Upper lobe of left lung (tissue), 6 donors: ENCODE measurements at places on chromosomes 5 and 9.

DNA sequence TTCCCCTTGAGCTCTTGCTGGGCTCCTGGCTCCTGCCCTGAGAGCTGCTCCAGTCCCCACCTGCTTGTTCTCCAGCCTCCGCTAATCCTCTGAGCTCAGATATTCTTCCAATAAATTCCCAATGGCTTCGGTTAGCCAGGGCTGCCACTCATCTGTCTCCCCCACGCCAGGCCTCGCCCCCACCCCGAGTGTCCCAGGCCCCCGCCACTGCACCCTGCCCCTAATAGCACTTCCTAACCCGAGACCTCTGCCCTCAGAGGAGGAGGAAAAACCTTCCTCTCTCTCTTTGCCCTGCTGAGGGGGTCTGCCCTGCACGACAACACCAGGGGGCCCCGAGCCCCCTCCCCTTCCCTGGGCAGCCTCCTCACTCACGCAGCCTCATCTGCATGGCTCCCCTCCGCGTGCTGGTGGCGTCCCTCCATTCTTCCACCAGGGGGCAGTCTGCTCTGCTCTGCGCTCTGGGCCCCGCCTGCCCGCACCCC, 5.4 kb upstream of the LCN15 start:
- no peaks in the 10 kb centered on the region for H3K27me3 ChIP-seq
- no peak overlapping the region for H3K4me3 ChIP-seq
- no peak for DNase-seq
- H3K36me3 ChIP-seq: no peaks in the 10 kb centered on the region
- H3K4me1 ChIP-seq: peaks cover 3% of the 10 kb centered on the region

DNA sequence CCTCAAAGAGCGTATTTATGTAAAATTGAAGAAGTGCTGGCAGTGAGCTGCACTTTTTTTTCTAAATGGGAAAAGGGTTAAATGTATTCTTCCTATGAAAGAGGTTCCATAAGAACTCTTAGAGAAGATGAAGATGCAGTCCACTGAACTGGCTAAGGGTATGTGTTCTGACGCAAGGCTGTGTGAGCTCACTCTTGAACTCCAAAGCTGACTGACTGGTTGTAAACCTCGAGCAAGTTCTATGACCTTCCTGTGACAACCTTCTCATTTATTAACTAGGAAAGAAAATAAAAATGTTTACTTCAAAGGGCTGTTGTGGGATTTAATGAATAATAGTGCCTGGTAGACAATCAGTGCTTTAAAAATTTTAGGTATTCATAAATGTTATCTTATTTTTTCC, 46.7 kb downstream of the POC5 start:
- no peak overlapping the region for H3K4me3 ChIP-seq
- H3K27ac ChIP-seq: no peak overlapping the region
- no peaks in the 10 kb centered on the region for H3K27me3 ChIP-seq
- no peaks in the 10 kb centered on the region for H3K36me3 ChIP-seq

DNA sequence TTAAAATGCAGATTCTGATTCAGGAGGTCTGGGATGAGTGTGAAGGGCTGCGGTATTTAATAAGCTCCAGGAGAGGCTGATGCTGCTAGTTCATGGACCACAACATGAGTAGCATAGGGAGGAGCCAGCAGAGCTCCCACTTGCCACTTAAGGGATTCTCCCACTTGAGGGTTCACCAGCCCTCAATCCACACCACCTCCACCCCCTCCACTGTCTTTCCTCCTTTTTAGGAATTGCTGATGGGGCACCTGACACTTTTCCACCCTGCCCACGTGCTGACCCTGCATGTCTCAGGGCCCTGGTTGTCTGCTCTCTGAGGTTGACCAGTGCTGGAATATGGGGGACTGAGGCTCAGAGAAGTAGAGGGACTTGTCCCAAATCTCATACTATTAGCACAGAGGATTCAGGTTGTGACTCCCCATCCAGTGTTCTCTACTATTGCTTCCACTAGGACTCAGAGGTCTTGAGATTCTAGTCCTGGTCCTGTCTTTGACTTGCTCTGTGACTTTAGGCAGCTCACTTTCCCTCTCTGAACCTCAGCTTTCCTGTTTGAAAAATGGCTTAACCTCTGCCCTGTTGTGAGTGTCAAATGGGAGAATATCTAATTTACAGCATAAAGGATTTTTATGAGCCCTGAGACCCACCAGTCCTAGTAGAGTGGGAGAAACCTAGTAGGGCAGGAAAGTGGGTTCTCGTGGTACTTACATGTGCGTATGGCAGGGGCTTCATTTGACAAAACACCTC, 72.9 kb downstream of the PPARGC1B start:
- DNase-seq: no peak
- H3K4me3 ChIP-seq: no peak overlapping the region
- no peaks in the 10 kb centered on the region for H3K36me3 ChIP-seq
- H3K27me3 ChIP-seq: no peaks in the 10 kb centered on the region
- peaks cover 11% of the 10 kb centered on the region for H3K4me1 ChIP-seq
- no peak overlapping the region for H3K27ac ChIP-seq

DNA sequence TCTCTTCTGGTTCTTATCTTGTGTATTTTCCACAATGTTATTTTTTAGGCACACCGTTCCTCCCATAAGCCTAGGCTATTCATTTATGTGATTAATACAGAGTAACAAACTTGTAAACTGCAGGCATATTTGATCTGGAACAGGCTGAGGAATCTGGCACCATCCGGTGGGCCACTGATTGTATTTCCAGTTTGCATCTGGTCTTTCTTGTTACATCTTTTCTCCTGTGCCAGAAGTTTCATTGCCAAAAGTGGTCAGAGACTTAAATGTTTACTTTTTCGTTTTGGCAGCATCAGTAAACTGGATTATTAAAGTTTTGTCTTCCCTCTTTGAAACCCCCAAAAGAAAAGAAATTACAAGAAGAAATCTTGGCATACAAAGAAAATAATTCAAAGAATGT, 17.9 kb upstream of the ZCCHC7 start:
- no peaks in the 10 kb centered on the region for H3K4me1 ChIP-seq
- H3K36me3 ChIP-seq: no peaks in the 10 kb centered on the region
- H3K27ac ChIP-seq: no peak overlapping the region
- H3K27me3 ChIP-seq: no peaks in the 10 kb centered on the region
- DNase-seq: no peak

DNA sequence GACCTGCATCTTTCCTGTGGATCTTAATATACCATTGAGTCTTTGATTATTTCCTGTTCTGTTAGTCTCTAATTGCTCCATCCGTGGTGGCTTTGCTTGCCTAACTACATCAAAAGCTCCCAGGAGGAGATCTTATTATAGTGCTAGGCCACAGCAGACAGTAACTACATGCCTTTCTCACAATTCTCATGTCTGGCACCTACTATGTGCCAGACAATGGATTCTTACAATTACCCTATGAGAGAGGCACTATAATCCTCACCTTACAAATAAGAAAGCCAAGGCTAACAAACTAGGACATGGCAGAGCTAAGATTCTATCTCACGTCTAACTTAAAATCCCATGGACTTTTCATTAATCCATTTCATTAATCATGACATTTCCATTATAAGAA, 70.3 kb upstream of the TARS1 start:
- H3K27ac ChIP-seq: no peak overlapping the region
- no peak overlapping the region for H3K4me3 ChIP-seq
- no peak for DNase-seq
- peaks cover 3% of the 10 kb centered on the region for H3K4me1 ChIP-seq
- H3K36me3 ChIP-seq: no peaks in the 10 kb centered on the region

- no peaks in the 10 kb centered on the region for H3K4me1 ChIP-seq
- H3K36me3 ChIP-seq: no peaks in the 10 kb centered on the region
- H3K27me3 ChIP-seq: no peaks in the 10 kb centered on the region
- no peak overlapping the region for H3K27ac ChIP-seq
- DNase-seq: no peak
Measured at GRCh38 chr5:178740921-178741320, 10.5 kb upstream of the ZNF354A start.

DNA sequence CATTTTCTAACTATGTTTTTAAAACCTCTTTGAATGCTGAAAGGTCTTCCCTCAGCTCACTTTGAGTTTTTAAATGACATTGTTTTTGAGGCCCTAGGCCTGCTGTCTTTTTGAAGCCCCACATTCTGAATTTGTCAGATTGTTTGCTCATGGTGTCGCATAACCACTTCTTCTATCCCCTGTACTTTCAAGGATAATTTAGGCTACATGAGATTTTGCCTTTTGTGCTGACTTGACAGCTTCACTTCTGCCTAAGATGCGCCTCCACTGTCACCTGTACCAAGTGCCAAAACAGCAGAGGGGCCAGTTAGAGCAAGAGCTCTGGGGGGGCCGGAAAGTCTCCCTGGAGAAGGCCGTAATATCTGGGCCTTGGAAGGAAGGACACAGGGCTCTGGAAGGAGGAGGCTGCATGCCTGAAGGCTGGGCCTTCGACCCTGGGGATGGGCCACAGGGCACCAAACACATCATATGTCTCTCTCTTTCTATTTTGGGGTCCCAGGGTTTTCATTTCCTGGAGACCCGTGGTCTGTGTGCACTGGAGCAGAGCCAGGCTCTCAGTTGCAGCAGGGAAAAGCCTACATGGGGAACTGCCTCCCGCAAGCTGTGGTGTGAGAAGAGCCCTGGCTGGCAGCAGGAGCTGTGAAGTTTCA, 49.1 kb downstream of the NDST1 start:
- peaks cover 39% of the 10 kb centered on the region for H3K36me3 ChIP-seq
- H3K4me1 ChIP-seq: peaks cover 5% of the 10 kb centered on the region
- H3K27ac ChIP-seq: peak overlapping the region; percentile 32
- H3K4me3 ChIP-seq: no peak overlapping the region
- H3K27me3 ChIP-seq: no peaks in the 10 kb centered on the region

DNA sequence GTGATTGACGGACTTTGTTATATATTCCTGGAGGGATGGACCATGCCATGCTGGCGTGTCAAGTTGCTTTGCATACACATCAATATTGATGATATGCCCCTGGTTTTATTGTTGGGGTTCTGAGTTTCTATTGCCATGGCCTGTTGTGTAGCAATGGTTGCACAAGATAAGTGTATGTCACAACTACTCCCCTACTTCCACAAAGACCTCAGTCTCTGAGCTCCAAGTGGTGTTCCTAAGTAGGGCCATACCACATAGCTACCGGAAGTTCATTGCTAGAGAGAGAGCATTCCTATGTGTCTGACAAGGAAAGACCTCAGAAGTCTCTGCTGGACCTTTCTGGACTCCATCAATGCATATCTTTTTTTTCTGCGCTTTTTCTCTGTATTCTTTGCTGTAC, 19.8 kb downstream of the TXNDC8 start:
- H3K36me3 ChIP-seq: no peaks in the 10 kb centered on the region
- H3K4me1 ChIP-seq: no peaks in the 10 kb centered on the region
- H3K27me3 ChIP-seq: no peaks in the 10 kb centered on the region
- no peak overlapping the region for H3K4me3 ChIP-seq
- no peak overlapping the region for H3K27ac ChIP-seq

- H3K27ac ChIP-seq: no peak overlapping the region
- no peaks in the 10 kb centered on the region for H3K27me3 ChIP-seq
- H3K4me3 ChIP-seq: no peak overlapping the region
- no peaks in the 10 kb centered on the region for H3K4me1 ChIP-seq
- H3K36me3 ChIP-seq: no peaks in the 10 kb centered on the region
Measured at GRCh38 chr5:139985290-139985689, 57.8 kb downstream of the NRG2 start.

- H3K27me3 ChIP-seq: no peaks in the 10 kb centered on the region
- peaks cover 5% of the 10 kb centered on the region for H3K4me1 ChIP-seq
- H3K4me3 ChIP-seq: no peak overlapping the region
- no peaks in the 10 kb centered on the region for H3K36me3 ChIP-seq
- H3K27ac ChIP-seq: no peak overlapping the region
- DNase-seq: no peak
Measured at GRCh38 chr5:33242277-33242676, 198.5 kb upstream of the TARS1 start.

DNA sequence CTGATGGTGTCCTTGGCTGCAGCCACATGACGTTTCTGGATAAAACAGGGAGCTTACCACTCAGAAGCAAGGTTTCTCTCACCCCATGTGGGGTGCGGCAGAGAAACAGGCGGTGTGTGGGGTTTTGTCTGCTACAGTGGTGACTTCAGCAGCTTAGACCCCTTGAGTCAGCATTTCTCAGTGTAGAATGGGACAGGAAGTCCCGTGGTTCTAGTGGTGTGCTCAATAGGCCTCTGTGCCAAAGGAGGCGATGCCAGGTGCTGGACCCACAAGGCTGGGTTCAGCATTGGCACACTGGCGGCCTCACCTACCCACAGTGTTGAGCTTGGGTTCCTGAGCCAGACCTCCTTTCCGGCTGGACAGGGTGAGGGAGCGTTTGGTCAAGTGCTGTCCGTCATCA, 125.2 kb upstream of the SMIM23 start:
- H3K4me3 ChIP-seq: no peak overlapping the region
- no peak for DNase-seq
- no peaks in the 10 kb centered on the region for H3K27me3 ChIP-seq
- H3K27ac ChIP-seq: no peak overlapping the region

DNA sequence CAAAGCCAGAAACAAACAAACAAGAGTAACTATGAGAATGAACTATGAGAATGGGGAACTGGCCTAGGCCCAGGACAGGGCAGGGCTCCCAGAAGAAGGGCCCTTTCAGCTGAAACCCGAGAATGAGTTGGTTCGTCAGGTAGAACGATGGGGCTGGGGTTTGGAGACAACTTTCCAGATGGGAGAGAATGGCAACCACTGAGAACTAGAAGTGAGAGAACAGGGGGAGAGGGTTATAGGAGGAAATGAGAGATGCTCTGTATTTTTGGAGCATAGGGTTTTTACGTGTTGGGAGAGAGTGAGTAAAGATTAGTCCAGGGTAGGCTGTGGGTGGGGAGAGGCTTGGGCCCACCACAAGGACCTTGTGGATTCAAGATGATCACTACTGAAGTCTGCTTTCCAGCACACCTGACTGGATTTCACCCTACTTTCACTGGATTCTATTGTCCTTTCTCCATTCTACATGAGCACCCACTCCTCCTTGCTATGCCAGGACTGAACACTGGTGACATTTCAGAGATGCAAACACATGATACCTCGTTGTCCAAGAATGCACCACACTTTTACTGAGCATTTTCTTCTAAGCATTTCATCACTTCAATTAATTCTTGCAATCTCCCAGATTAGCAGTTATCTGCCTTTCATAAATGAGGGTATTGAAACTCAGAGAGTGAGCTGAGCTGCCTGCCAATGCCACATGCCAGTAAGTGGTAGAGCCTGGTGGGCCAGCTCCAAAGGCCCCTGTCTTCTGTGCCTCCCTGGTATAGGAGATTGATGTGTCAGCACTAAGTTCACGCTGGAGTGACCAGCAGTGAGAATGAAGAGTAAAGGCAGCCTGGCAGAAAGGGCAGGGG, 3.2 kb upstream of the TMEM268 start:
- H3K4me1 ChIP-seq: peaks cover 14% of the 10 kb centered on the region
- no peak overlapping the region for H3K4me3 ChIP-seq
- no peaks in the 10 kb centered on the region for H3K36me3 ChIP-seq
- H3K27ac ChIP-seq: no peak overlapping the region

GRCh38 chr5:134600600-134600999, 32.0 kb downstream of the SAR1B start:
- no peaks in the 10 kb centered on the region for H3K4me1 ChIP-seq
- H3K27me3 ChIP-seq: no peaks in the 10 kb centered on the region
- no peak for DNase-seq
- peaks cover 5% of the 10 kb centered on the region for H3K36me3 ChIP-seq
- no peak overlapping the region for H3K4me3 ChIP-seq

GRCh38 chr5:172533399-172534228, 79.3 kb upstream of the SH3PXD2B start:
- no peaks in the 10 kb centered on the region for H3K36me3 ChIP-seq
- H3K4me3 ChIP-seq: no peak overlapping the region
- DNase-seq: peak; percentile 33
- H3K27me3 ChIP-seq: no peaks in the 10 kb centered on the region
- peaks cover 11% of the 10 kb centered on the region for H3K4me1 ChIP-seq

- no peak for DNase-seq
- H3K27ac ChIP-seq: no peak overlapping the region
- H3K27me3 ChIP-seq: no peaks in the 10 kb centered on the region
Measured at GRCh38 chr9:14908295-14909180, 1.7 kb downstream of the FREM1 start.

GRCh38 chr5:157343842-157344790, 78.2 kb downstream of the CYFIP2 start:
- no peaks in the 10 kb centered on the region for H3K27me3 ChIP-seq
- DNase-seq: no peak
- no peaks in the 10 kb centered on the region for H3K36me3 ChIP-seq
- H3K4me1 ChIP-seq: no peaks in the 10 kb centered on the region
- no peak overlapping the region for H3K4me3 ChIP-seq
- no peak overlapping the region for H3K27ac ChIP-seq
